ENCODE measurements at places on chromosomes 6 and 20.
A peak's percentile ranks its signal among the peaks of the same experiment; 100 is the strongest.

- DNase-seq: no peak
Measured at GRCh38 chr20:17794400-17794799, 94.6 kb downstream of the BANF2 start.

GRCh38 chr6:44064089-44064947 is 62.9 kb downstream of the MRPL14 start:
- DNase-seq: peak; percentile 67

DNA sequence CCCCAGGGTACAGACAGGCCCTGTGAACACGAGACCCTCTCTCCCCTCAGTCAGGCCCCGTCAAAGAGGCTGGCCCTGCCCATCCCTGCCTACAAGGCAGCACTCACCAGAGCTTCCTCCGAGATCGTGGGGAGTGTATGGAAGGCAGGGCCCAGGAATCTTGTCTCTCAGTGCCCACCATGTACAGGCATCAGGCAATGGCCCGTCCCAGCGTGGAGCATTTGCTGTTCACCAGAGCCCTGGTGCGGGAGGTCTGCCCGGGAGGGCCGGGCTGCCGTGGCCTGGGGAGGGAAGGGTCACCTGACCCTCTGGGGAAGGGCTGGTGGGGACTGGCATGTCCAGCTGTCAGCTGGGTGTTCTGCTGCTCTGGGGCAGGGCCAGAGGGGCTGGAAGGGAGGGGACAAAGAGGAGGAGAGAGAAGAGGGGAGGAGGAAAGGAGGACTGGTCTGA is at the start of gene IP6K3:
Gene IP6K3, minus strand, starts transcription at position 255 of the 450 bp plus-strand sequence. CDS start 11,429 bp downstream, outside the sequence.
- DNase-seq: no peak

DNA sequence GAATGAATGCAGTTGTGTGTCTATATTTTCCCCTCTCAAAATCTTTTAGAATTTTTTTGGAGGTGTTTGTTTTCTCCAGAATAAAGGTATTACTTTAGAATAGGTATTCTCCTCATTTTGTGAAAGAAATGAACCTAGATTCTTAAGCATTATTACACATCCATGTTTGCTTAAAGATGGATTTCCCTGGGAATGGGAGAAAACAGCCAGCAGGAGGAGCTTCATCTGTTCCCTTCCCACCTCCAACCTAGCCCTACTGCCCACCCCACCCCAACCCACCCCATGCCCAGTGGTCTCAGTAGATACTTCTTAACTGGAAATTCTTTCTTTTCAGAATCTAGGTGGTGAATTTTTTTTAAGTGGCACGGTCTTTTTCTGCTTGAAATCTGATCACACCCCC is 127.8 kb downstream of the CD109 start:
- DNase-seq: no peak

- DNase-seq: no peak
Measured at GRCh38 chr6:39617026-39617425, 108.2 kb downstream of the KIF6 start.

DNA sequence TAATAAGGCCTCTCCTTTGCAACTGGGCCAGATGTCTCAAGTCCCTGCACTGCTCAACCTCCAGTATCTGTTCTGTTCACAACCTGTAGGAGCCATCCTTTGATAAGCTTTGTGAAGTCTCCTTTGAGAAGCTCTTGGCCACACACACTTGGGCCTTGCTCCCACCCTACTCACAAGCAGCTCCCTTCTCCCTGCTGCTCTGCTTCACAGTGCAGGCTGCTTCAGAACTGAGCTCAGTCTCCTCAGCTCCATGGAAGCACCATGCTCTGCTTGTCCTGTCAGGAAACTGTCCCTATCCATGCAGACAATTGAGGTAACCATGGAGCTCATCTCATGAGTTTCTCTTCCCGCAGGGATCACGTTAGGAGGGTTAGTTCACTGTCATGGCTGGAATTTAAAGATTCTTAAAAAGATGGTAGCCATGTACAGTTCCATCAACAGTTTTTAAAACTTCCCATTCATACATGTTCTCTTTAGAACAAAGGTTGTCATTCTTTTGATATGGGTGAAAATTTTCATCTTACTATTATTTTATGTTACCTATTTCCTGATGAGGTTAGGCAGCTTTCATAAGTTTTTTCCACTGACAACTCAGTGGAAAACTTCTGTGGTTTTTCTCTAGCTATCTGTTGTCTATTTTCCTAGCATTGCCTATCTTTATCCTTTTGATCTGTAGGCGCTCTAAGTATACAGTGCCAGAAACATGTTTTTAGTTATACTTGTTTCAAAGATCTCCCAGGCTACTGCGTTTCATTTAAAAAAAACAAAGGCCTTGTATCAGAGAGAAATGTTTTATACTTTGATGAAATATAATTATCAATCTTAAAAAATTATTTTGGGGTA is 62.6 kb downstream of the AK9 start:
- no peak for DNase-seq

DNA sequence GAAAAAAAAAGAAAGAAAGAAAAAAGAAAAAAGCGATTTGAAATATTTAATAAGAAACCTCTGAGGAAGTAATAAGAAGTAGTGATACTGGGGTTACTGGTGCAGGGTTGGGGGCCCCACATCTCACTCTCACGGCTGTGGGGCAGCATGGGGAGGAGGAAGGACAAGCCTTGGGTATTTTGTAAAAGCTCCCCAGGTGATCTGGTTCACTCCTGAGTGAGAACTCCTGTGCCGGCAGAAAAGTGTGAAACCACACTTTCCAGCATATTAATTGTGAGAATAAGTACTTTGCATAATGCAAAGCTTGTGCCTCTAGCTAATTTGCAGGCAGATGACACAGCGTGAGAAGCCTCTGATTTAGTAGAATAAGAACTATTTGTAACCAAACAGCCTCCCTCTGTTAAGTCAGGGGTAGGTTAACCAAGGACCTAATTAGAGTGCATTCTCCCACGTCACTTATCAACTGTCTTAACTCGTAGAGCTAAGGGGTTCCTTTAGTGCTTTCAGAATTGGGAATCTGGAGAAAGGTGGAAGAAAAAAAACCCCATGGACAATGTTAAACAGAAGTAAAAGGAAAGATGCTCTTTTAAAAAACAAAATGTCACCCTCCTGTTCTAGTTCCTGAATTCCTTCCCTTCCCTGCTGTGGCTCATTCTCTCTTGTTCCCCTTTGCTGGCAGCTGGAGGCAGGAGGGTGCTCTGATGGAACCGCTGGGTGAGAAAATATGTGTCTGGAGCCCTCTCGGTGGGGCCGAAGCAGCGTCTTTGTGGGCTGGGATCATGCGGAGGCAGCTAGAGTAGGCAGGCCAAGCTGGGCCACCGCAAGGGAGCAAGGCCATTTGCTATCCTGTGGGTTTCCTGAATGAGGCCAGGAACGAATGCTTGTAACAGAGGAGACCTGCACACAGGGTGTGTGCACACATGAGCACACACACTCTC is 108.7 kb downstream of the FYN start:
- DNase-seq: no peak

DNA sequence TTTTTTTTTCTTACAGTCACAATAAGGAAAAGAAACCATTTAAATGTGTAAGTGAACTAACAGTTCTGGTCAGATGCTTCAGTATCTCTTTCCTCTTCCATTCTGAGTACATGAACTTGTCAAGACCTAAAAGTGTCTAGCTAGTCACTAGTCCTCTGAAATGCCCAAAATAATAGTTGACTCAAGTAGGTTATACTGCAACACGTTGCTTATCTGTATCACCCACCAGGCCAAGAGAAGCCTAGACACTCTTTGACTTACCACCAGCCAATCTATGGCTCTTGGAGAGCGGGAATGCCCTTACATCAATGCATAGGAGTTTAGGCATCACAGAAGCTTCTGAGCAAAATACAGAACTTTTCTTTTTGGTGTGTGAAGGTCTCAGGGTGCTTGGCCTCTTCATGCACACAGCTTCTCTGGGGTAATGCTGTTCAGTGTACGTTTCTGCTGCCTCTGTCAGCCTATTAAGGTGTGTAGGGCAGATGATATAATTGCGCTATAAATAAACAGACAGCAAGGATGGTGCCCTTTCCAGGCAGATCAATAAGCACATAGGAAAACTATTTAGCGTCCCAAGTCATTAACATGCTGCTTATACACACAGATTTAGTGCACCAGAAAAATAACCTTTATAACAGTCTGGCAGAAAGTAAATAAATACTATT is 7.8 kb upstream of the GFOD1 start:
- DNase-seq: peak; percentile 37

DNA sequence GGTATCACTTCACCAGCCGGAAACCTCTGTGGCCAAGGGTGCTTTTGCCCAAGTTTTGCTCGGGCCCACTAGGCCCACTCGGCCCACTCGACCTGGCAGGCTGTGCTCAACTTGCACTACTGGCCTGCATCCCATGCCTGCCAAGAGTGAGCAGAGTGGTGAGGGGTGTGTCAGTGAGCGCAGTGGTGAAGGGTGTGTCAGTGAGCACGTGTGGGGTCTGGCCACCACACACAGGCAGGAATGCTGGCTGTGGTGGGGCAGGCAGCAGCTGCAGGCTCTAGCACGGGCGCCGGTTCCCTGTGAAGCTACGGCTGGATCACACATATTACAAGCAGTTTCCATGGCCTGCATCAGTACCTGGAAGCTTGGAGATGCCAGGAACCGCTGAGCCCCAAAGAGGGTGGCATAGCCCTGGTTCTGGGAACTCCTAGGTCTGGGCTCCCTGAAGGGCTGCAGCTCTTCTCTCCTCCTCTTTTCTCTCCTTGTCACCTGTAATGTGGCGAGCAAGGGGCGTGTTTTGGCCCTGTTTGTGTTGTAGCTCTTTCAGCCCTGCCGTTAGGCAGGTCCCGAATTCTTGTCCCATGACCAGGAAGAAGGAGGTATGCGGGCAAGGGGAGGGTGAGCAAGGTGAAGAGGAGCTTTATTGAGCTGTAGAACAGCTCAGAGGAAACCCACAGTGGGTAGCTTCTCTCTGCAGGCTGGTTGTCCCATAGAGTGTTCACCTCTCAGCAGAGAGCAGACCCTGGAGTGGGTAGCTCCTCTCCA is 51.0 kb upstream of the CLDN20 start:
- no peak for DNase-seq

All from hematopoietic multipotent progenitor cell treated with erythropoietin and hydrocortisone succinate and interleukin-3 and kit ligand, for 6 days (in vitro differentiated cells).